ENCODE measurements at places on chromosomes 3 and 15.

DNA sequence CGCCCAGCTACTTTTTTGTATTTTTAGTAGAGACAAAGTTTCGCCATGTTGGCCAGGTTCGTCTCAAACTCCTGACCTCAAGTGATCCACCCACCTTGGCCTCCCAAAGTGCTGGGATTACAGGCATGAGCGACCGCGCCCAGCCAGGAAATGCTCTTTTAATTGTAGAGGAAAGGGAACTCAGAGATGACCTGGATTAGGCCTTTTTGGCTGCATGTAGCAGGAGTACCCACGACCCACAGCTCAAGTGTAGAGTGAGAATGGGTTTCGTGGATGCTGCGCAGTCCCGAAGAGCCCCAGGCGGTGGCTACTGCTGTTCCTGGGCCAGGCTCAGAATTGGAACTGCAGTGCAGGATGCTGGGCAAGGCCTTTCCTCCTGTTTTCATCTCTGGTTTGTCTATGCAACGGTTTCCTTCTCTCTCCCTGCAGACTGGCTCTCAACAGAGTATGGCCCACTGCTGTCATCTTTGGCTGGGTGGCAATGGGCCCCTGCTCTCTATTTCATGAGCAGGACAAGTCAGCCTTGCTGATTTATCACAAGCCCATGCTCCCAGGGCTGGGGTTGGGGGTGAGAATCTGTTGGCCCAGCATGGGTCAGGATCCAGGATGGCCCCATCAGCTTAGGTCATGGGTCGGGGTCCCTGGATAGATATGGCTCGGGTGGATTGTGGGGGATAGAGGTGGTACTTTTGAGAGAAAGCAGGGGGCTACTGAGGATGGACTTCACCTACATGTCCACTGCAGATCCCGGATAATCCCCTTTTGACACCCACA lies 51.2 kb downstream of the GASK1A start:
- DNase-seq, result no peak

- DNase-seq, result no peak
Observed at GRCh38 chr3:115680803-115681345, 57.6 kb downstream of the GAP43 start.

DNA sequence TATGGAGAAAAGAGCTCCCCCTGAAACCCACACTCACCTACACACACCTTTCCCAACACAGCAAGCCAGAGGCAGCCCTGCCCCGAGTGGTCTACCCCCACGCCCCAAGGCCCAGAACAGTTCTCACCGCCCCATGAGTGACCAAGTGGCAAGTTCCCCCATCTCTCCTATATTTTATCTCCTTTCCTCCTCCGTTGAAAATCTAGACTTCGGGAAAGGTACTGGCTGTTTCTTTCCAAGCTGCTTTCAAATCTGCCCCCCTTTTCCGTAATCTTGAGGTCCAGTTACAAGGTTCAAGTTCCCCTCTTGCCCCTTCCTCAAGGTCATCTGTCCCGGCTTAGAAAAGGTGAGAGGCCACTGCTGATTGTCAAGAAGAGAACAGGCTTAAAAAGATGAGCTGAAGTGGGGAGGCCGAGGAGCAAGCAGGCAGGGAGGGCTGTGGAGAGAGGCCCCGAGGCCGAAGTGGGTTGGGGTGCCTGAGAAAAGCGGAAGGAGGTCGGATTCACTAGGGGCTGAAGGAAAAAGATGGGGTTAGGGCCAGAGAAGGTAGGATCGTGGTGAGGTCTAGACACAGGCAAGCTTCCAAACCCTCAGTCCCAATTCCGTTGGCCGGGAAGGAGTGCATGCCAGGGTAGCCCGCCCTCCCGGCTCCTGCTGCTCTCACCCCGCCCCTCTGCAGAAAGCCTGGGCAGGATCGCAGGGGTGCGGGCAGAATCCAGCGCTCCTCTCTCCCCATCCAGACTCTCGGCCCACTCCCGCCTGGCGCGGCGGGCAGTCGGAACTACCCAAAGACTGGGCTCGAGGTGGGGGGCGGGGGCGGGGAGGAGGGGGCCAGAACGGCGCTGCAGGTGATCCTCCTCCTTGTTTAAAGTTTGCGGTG lies 1.7 kb downstream of the SEMA5B start:
- DNase-seq, result peak; percentile 73

DNA sequence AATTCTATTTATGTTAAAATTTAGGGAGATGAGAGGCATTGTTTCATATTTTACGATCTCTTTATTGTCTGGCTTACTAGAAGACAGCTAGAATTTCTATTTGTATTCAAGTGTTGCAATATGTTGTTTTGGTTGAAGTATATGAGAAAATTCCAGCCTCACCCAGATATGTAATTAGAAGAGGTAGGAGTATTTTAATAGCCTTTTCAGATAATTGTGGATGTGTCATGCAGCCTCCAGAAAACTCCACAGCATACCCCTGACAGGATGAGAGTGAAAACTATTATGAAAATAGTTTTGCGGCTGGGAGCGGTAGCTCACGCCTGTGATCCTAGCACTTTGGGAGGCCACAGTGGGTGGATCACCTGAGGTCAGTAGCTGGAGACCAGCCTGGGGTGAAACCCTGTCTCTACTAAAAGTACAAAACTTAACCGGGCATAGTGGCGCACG lies 21.5 kb upstream of the USP3 start:
- no peak for DNase-seq

GRCh38 chr3:129582799-129583198 lies 23.7 kb downstream of the PLXND1 start:
- no peak for DNase-seq

GRCh38 chr3:194474675-194475074 lies 12.1 kb downstream of the ATP13A3 start:
- no peak for DNase-seq

GRCh38 chr15:59256482-59256881 lies 49.8 kb downstream of the LDHAL6B start:
- no peak for DNase-seq

GRCh38 chr3:171699601-171700000 lies 110.7 kb downstream of the PLD1 start:
- no peak for DNase-seq

DNA sequence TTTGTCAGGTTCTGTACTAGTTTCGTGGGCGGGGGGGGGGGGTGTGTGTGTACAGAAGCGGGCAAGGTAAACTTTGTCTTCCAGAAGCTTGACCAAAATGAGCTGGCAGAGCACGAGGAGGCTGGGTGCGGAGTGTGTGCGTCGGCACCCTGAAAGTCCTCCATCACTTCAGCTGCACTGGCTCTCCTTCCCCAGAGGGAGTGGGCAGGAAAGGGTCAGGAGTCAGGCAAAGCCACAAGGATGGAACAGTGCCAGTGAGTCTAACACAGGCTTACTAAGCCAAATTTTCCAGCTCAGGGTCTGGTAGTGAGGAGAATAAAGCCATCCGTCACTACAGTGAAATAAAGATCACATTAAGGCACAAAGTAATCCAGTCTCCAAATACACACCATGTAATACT lies 11.9 kb upstream of the SH3GL3 start:
- no peak for DNase-seq

- no peak for DNase-seq
Observed at GRCh38 chr15:58556541-58556940, 124.8 kb downstream of the LIPC start.

- no peak for DNase-seq
Observed at GRCh38 chr3:44962621-44963393, 13.2 kb downstream of the ZDHHC3 start.

GRCh38 chr3:48058091-48058490 lies 41.9 kb upstream of the MAP4 start:
- DNase-seq, result no peak

GRCh38 chr15:34853001-34853758 lies 57.8 kb upstream of the ACTC1 start:
- no peak for DNase-seq

DNA sequence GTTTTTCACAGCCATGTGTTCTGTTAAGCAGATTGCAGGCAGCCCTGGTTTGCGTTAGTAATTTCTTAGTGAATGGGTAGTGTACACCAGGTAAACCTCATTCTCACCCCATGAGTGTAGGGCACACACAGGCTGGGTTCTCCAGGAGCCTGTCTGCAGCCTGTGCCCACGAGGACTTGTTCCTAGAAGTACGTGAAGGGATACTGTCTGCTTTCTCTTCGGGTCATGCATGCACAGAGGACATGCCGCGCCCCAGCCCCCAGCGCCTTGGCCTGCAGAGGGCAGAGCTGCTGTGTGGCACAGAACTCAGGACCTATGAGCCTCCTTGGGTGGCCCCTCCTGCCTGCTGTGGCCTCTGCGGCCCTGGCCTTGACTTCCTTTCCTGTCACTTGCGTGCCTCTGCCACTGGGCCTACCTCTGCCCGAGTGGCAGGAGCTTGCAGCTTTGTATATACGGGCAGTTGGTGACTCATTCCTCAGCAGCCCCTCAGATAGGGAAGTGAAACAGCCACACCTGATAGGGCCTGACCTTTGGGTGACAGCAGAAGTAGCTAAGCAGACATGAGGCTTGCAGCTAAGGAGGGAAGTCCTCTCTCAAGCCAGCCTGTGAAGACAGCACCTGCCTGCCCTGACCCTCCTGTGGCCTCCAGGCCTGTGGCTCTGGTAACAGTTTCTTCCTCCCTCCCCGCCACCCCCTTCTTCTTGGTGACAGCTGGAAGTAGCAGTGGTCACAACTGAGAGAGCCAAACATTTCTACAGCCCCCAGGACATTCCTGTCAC lies 19.5 kb downstream of the PPCDC start:
- DNase-seq, result peak; percentile 37

GRCh38 chr3:3817865-3818264 lies 18.6 kb downstream of the LRRN1 start:
- no peak for DNase-seq

DNA sequence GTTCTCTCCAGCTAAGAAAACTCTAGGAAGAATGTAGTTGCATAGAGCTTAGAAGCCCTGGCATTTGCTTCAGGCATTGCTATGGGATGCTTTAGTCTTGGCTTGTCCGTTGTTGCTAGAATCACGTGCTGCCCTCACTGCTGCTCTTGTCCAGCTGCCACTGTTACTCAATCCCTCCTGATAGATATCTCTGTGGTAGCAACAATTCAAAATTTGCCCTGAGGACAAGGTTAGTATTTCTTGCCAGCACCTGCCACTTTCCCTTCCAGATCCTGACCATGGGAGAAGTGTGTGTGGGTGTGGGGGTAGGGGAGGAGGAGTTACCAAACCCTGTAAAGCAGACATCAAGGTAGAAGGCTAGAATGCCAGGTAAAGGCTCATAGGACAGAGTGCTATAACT lies 113.8 kb downstream of the PPM1L start:
- peak; percentile 39 for DNase-seq

DNA sequence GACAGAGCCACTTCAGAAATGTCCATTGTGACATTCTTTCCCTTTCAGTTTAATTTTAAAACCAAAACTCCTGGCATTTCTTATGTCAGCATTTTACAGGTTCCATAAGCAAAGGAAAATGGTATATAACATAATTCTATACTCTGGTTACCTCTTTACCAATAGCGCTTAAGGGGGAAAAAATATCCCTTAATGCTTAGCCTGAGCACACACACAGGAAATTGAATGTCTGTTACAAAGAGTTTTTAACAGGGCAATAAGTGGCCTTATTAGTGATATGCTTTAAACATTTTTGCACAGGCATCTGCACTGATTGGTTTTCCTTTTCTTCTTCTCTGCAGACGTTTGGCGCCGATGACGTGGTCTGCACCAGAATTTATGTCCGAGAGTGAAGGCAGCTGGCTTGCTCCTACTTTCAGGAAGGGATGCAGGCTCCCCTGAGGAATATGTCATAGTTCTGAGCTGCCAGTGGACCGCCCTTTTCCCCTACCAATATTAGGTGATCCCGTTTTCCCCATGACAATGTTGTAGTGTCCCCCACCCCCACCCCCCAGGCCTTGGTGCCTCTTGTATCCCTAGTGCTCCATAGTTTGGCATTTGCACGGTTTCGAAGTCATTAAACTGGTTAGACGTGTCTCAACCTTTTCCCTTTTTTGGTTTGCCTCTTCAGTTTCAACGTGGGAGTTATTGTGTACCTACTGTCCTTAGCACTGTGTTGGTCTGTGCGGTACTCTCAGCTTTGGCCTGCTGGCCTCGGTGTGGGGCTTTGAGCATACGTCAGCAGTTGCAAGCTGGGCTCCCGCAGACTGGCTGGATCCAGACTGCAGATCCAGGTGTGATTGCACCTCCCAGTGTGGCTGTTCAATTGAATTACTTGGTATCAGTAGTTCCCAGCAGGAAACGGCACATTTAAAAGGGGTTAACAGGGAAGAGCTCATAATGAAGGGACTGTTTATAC lies 7.7 kb downstream of the CRABP1 start:
- no peak for DNase-seq

DNA sequence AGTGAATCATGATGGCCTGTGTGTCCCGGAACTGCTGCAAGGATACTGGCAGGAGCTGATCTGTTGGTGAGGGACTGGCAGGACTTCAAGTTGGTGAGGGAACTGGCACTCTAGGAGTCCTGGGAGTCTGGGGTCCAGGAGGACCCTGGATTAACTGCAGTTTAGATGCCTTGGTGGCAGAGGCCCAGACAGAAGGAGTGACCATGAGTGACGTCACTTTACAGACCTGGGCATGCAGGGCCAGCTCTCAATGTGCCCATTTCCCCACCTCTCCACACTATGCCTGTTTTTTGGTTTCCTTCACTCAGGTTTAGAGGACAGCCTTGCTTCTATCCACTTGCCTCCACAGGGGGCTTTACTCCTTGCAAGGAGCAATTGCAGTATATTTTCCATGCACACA lies 154.1 kb downstream of the EPHB1 start:
- DNase-seq, result no peak

- no peak for DNase-seq
Observed at GRCh38 chr3:126682009-126682408, 22.0 kb upstream of the CHCHD6 start.

- no peak for DNase-seq
Observed at GRCh38 chr15:29056839-29057450, 171.2 kb downstream of the APBA2 start.

DNA sequence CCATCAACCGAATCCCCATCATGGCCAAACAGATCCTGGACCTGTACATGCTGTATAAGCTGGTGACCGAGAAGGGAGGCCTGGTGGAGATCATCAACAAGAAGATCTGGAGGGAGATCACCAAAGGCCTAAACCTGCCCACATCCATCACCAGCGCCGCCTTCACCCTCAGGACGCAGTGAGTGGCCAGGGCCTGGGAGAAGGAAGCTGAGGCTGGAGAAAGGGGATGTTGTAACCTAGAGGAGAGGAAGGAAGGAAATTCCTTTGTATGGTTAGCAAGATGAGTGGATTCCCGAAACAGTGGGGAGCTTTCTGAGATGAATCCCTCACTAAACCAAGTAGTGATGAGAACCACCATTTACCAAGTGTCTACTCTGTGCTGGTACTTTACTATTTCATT lies 25.8 kb upstream of the CLK3 start:
- DNase-seq, result no peak

DNA sequence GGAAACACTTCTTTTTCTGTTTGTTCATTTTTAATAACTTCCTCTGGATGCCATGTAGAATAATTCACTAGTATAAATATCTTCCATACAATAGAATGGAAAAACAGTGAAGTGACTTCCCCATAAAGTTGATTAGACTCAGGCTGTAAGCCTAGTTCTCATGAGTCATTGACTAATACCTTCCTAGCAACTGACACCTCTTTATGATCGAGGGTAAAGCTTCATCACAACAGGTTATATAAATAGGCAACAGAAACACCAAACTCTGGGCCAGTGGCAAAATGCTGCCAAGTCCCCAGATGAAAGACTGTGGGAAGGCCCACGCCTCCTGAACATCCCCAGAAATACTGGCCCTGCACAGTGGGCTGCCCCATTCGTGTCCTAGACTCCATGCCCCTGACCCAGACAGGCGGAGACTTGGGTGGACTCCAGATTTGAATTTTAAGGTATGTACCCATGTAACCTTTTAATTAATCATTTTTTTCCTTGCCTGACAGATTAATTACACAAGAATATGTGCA lies 71.3 kb upstream of the TBC1D23 start:
- DNase-seq, result no peak

Data from eye (tissue), 1 donor.